BJ (cell line): ENCODE measurements at places on chromosomes 3 and 15. TPM values are rescaled to one million over a fixed set of nuclear protein-coding genes. Genes with fewer than 3 reads are reported as not detected.

The SEMA5B gene
- polyA plus RNA-seq: not detected in 2 replicates

The TNFSF10 gene
- polyA plus RNA-seq: 0.17 TPM in 1 of 2 replicates, not detected in the other

The SLC24A5 gene
- polyA plus RNA-seq: not detected in 2 replicates

The SEMA7A gene
- polyA plus RNA-seq: 14.1 and 22.7 TPM in 2 replicates

The NSUN3 gene
- polyA plus RNA-seq: 8.2 and 8.7 TPM in 2 replicates

The FBLN2 gene
- 131 and 248 TPM in 2 replicates for polyA plus RNA-seq

The FAIM gene
- 2.4 and 6.4 TPM in 2 replicates for polyA plus RNA-seq

The PAK6 gene
- not detected in 2 replicates for polyA plus RNA-seq

The GP5 gene
- polyA plus RNA-seq: 0.02 TPM in 1 of 2 replicates, not detected in the other

The CYP8B1 gene
- polyA plus RNA-seq: not detected in 2 replicates

The SOX14 gene
- polyA plus RNA-seq: not detected in 2 replicates

The CCR9 gene
- polyA plus RNA-seq: not detected in 2 replicates

The KBTBD8 gene
- polyA plus RNA-seq: 0.31 and 0.49 TPM in 2 replicates

The LINGO1 gene
- polyA plus RNA-seq: not detected in 2 replicates

The CORO2B gene
- polyA plus RNA-seq: 5.1 and 7.7 TPM in 2 replicates

The DPH6 gene
- 9.9 and 10.3 TPM in 2 replicates for polyA plus RNA-seq

The SNX4 gene
- polyA plus RNA-seq: 6.4 and 12.4 TPM in 2 replicates

The PLXND1 gene
- polyA plus RNA-seq: 84.6 and 128 TPM in 2 replicates

The TMEM212 gene
- not detected in 2 replicates for polyA plus RNA-seq

The NANOGP8 gene
- not detected in 2 replicates for polyA plus RNA-seq

The ISG20 gene
- polyA plus RNA-seq: 1.8 and 4.2 TPM in 2 replicates

The GAP43 gene
- polyA plus RNA-seq: 0.12 and 0.33 TPM in 2 replicates

The PLSCR5 gene
- polyA plus RNA-seq: not detected in 2 replicates

The RPL4 gene
- 4,914 and 5,278 TPM in 2 replicates for polyA plus RNA-seq

The SGO1 gene
- 1.6 and 3.1 TPM in 2 replicates for polyA plus RNA-seq

The CFAP100 gene
- not detected in 2 replicates for polyA plus RNA-seq

The MGLL gene
- 67.1 and 108 TPM in 2 replicates for polyA plus RNA-seq

The SNURF gene
- polyA plus RNA-seq: 3.1 and 5.3 TPM in 2 replicates

The RFC4 gene
- polyA plus RNA-seq: 6.9 and 8.5 TPM in 2 replicates

The MORC1 gene
- polyA plus RNA-seq: not detected in 2 replicates

The ADAMTS7 gene
- polyA plus RNA-seq: 3.1 and 9.6 TPM in 2 replicates

The WDR48 gene
- 20.1 and 33.0 TPM in 2 replicates for polyA plus RNA-seq

The NDN gene
- 44.8 and 49.7 TPM in 2 replicates for polyA plus RNA-seq

The MESP2 gene
- polyA plus RNA-seq: 0.28 and 0.39 TPM in 2 replicates

The PLCH1 gene
- polyA plus RNA-seq: 0.06 and 0.07 TPM in 2 replicates

The ZDHHC19 gene
- polyA plus RNA-seq: not detected in 2 replicates

The PCCB gene
- polyA plus RNA-seq: 51.0 and 65.0 TPM in 2 replicates

The CERS3 gene
- polyA plus RNA-seq: not detected in 2 replicates

The TF gene
- polyA plus RNA-seq: 0.15 and 0.36 TPM in 2 replicates

The SAXO2 gene
- 0.45 and 0.49 TPM in 2 replicates for polyA plus RNA-seq

The CAPN3 gene
- 5.3 and 6.6 TPM in 2 replicates for polyA plus RNA-seq

The SCN11A gene
- polyA plus RNA-seq: 0.02 and 0.04 TPM in 2 replicates

The DGKG gene
- not detected in 2 replicates for polyA plus RNA-seq

The SERINC4 gene
- 0.04 TPM in 1 of 2 replicates, not detected in the other for polyA plus RNA-seq

The CELSR3 gene
- polyA plus RNA-seq: 0.55 and 0.88 TPM in 2 replicates

The ANKUB1 gene
- not detected in 2 replicates for polyA plus RNA-seq

The CACNA2D2 gene
- 0.04 and 0.11 TPM in 2 replicates for polyA plus RNA-seq

The DNAH1 gene
- polyA plus RNA-seq: 2.7 and 4.8 TPM in 2 replicates

The CFAP91 gene
- polyA plus RNA-seq: 0.16 TPM in 1 of 2 replicates, not detected in the other

The KCNMB2 gene
- polyA plus RNA-seq: not detected in 2 replicates

The CADM2 gene
- not detected in 2 replicates for polyA plus RNA-seq

The MED12L gene
- 0.06 and 0.28 TPM in 2 replicates for polyA plus RNA-seq

The PRR20G gene
- polyA plus RNA-seq: not detected in 2 replicates

The SCG3 gene
- polyA plus RNA-seq: not detected in 2 replicates

The ZNF80 gene
- not detected in 2 replicates for polyA plus RNA-seq

The ISLR gene
- polyA plus RNA-seq: 33.7 and 64.0 TPM in 2 replicates

The PIERCE2 gene
- polyA plus RNA-seq: 1.4 and 2.8 TPM in 2 replicates
